ENCODE measurements at places on chromosomes 3 and 15. TPM values are rescaled to one million over a fixed set of nuclear protein-coding genes. Genes with fewer than 3 reads are reported as not detected.

B3GALNT1 gene
- polyA plus RNA-seq = 1.3 TPM

MRPL3 gene
- polyA plus RNA-seq = 156 TPM

GPR160 gene
- 5.1 TPM for polyA plus RNA-seq

TLR9 gene
- not detected for polyA plus RNA-seq

DPPA4 gene
- not detected for polyA plus RNA-seq
